ENCODE measurements at places on chromosomes 16 and 17.
A peak's percentile ranks its signal among the peaks of the same experiment; 100 is the strongest.

DNA sequence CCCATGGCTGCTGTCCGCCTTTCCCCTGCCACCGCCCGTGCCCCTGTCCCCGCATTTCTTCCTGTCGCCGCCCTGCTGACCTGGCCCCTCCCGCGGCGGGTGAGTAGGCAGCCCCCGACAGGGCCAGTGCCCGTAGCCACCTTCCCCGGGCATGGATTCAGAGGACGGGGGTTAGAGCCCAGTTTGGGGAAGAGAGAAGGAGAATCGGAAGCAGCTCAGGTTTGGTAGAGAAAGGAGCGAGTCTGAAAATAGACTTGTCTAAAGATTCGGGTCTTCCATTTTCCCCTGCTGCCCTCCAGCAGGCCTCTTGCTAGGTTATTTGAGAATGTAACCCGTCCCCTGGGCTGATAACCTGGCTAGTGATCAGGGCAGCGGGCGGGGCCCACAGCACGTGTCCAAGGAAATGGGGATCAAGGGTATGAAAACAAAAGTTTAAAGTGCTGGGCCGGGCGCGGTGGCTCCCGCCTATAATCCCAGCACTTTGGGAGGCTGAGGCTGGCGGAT is 7.9 kb upstream of the CLDN9 start:
- DNase-seq, result no peak

GRCh38 chr17:82019690-82020571 is 2.7 kb downstream of the CENPX start:
- DNase-seq, result peak; percentile 81

DNA sequence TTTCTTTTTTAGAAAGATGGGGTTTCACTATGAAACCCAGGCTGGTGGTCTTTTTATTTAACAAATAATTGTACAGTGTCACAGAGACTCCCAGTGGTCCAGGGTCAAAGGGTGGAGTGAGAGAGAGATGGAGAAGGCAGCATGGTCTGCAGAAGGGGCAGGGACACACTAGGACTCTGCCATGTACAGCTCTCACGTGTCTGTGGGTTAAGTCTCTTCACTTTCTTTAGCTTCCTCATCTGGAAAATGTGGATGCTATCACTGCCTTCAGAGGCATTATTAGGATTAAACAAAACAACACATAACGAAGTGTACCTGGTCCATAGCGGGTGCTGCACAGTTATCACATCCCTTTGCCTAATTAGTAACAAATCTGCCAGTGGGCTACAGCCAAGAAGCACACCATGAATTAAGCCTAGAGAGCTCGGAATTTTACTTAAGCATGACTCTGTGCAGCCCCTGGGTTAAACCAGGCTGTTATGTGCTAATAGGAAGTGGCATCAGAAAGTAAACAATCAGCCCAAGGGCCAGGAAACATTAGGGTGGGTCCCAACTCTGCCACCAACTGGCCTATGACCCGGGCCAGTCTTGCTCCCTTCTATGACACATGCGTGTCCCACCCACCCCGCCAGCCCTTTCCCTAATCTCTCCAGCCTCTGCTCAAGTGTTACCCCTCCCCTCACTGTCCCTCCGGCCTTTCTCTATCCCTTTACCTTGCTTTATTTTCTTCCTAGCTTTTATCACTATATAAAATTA is 13.9 kb downstream of the TOP3A start:
- no peak for DNase-seq

GRCh38 chr16:29821643-29822115 is 1.4 kb downstream of the MVP start:
- peak; percentile 61 for DNase-seq

DNA sequence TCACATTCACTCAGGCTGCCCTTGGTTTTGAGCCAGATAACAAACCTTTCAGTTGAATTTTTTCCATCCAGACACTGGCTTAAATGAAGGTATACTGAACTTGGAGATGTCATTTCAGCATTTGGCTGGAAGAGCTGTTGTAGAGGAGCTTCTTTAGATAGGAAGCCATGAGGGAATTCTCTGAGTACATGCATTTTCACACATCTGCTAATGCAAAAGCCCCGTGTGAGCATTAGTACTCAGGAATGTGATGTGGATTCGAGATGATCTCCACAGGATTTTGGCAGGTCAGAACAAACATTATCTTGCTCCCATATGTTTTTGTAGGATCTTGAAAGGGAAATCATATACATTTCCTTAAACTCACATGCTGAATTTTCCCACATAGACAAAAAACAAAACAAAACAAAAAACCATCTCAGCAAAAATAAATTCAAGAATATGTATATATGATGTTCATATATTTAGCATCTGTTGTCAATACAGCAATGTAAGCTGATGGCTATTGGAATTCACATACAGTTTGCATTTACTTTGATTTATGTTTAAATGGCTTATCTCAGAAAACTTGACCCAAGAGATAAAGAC is 277.2 kb upstream of the TBX2 start:
- no peak for DNase-seq

GRCh38 chr17:4788159-4788806 is 481 bp upstream of the GLTPD2 start:
- DNase-seq, result no peak

GRCh38 chr16:30660424-30661261 is 2.4 kb downstream of the FBRS start:
- DNase-seq, result no peak

DNA sequence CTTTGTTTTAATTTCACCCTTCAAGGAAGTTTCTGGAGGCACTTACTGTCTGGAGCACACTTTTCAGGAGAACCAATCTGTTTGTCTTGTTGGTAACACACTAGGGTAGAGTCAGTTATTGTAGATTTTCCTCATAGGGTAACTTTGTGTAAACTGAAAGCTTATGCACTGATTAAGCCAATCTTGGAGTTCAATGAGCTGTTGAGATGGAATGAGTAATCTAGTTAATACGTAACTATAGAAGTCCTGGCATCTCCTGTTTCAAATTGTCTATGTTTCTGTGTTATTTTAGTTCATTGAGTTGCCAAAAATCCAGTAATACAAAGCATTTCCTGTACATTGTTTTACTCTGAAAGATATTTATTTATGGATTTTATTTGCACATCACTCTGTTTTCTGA is 111.6 kb upstream of the HAS3 start:
- DNase-seq, result no peak

DNA sequence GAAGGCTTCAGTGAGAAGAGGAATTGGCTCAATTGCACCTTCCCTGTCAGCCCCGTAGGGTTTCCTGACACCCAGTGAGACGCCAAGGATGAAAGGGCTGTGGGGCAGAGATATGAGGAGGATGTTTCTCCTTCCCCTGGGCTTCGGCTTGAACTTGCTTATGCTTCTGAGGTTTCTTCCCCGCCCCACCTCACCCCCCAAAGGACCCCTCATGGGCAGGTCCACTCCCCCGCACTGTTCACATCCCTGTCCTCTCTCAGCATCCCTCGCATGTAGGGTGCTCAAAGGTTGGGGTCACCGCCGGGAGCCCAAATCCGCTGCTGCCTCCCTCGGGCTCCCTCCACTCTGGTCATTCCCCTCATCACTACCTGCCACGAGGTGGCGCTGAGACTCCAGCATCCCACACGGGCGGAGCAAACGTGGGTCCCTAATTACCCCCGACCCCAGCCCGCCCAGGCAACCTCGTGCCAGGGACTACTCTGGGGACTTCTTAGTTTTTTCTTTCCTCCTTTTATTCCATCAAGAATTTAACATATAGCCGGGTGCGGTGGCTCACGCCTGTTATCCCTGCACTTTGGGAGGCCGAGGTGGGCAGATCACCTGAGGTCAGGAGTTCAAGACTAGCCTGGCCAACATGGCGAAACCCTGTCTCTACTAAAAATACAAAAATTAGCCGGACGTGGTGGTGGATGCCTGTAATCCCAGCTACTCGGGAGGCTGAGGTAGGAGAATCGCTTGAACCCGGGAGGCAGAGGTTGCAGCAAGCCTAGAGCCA is 3.3 kb upstream of the TRARG1 start:
- DNase-seq, result peak; percentile 53

DNA sequence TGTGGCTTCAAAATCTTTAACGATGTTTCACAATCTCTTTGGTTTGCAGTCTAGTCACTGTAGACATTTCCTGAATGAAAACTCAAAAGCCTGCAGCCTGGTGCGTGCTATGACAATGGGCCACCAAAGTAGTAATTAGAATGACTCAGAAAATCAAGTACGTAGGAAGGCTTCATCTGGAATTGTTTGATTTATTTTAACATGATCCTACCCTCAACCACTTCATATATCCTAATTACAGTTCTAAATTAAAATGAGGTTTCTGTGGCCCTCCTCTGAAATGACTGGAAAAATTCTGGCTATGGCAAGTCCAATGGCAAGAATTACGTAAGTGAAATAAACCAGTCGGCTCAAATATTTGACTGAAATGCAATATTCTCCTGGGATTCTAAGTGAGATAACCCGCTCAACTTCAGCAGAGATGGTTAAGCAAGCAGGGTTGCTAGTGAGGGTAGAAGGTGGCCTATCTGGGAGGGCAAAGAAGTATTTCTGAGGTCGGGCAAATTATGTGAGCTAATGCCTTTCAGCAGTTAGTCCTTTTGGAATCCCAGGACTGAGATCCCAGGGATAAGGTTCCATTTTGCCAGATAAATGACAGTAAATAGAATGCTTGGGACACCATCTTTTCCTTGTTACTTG is 145.6 kb upstream of the MYOCD start:
- no peak for DNase-seq

- no peak for DNase-seq
Measured at GRCh38 chr17:78241277-78242023, 10.0 kb downstream of the TMEM235 start.

DNA sequence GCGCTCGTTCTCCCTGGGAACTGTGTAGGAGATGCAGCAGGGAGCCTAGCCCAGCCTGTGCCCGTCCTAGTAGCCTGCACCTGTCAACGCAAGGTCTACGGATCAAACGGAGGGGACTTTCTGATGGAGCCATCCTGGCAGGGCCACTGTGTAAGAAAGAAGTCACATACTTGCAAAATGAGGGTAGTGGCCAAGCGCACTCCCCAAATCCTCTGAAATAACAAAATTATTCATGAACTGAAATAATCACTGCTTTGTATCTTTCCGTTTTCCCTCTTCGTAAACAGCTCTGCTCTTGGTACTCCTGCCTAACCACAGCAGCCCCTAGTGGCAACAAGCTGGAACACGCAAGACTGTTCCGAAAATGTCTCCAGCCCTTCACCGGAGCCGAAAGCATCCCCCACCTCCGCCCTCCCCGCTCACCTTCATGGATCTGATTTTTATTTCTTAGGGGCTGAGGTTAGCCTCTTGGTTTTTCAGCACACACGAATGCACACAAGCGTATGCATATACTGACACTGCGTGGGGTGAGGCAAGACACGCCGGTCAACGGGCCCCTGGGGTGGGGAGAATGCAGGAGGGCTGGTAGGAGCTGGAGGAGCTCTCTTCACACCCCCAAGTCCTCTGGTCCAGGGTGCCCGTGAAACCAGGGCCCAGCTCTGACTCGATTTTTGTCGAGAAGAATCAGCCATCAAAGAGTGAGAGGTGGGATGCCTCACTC is 100.8 kb downstream of the ABCC12 start:
- DNase-seq, result peak; percentile 44

DNA sequence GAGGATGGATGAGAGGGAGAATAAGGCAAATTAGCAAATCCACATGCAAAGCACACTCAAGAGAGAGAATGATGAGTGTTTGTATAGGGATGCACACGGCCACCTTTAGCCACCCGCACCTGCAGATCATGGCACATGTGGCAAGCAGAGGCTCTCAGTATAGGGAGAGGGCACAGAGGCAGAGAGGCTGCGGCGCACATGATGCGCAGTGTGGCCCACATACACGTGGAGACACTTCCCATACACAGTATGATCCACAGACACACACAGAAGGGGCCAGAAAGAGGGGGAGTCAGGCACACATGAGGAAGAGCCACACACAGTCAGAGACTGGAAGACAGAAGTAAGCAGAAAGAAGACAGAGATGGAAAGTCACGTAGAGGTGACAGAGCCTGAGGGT is 6.5 kb upstream of the CHD3 start:
- no peak for DNase-seq

GRCh38 chr17:57507828-57508227 is 237.3 kb downstream of the CCDC182 start:
- no peak for DNase-seq

- DNase-seq, result no peak
Measured at GRCh38 chr16:89555780-89556179, 4.7 kb upstream of the RPL13 start.

- no peak for DNase-seq
Measured at GRCh38 chr16:87207509-87207908, 109.7 kb downstream of the C16orf95 start.

GRCh38 chr17:861364-861763 is 79.2 kb downstream of the MRM3 start:
- no peak for DNase-seq

GRCh38 chr16:50831751-50832150 is 89.9 kb downstream of the CYLD start:
- DNase-seq, result no peak

DNA sequence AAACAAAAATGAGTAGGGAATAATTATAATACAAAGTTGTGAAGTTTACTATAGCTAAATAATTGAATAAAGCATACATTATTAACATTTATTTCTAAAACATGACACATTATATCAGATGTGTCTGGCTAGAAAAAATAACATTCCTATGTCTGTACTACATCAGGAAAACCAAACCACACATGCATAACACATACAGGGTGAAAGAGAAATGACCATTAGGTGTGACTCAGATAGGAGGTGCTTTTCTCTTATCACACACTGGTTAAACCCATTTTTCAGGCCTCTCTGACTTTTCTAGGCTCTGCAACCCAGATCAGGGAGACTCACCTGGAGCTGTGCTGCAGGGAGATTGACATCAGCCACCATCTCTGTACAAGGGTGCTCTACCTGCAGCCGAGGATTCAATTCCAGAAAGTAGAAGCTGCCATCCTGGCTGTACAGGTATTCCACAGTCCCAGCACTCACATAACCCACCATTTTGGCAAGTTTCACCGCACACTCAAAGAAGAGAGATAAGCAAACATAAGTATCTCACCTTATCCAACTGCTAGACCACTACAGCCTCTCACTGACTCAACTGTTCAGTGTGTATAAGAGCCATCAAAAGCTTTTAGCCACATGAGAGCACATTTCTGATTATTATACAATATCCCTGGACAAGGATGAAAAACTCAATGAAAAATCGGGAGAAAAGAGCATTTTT is 116.6 kb upstream of the C17orf78 start:
- no peak for DNase-seq

GRCh38 chr16:68194251-68194650 is 41.7 kb downstream of the ESRP2 start:
- DNase-seq, result no peak

DNA sequence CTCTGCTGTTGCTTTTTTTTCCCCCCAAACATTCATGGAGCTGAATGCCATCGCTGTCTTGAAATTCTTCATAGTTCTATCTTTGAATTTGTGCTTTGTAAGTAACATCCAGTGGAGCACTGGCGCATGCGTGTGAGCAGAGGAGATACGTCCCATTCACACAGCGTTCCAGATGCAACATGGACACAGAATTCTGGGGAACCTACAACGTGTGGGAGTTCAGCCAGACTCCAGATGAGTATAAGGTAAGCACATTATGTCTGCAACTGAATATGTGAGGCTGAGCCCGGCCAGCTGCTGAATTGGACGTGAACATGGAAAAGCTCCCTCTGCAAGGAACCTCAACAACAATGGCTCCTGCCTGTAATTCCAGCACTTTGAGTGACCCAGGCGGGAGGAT is 4.3 kb upstream of the ATP1B2 start:
- no peak for DNase-seq

GRCh38 chr16:906296-906695 is 64.5 kb downstream of the LMF1 start:
- DNase-seq, result no peak

- no peak for DNase-seq
Measured at GRCh38 chr16:27239906-27240655, 28.5 kb downstream of the NSMCE1 start.

All from 8988T (cell line).